Cortex of kidney (tissue), 1 donor: ENCODE measurements at places on chromosomes 6 and 20.

DNA sequence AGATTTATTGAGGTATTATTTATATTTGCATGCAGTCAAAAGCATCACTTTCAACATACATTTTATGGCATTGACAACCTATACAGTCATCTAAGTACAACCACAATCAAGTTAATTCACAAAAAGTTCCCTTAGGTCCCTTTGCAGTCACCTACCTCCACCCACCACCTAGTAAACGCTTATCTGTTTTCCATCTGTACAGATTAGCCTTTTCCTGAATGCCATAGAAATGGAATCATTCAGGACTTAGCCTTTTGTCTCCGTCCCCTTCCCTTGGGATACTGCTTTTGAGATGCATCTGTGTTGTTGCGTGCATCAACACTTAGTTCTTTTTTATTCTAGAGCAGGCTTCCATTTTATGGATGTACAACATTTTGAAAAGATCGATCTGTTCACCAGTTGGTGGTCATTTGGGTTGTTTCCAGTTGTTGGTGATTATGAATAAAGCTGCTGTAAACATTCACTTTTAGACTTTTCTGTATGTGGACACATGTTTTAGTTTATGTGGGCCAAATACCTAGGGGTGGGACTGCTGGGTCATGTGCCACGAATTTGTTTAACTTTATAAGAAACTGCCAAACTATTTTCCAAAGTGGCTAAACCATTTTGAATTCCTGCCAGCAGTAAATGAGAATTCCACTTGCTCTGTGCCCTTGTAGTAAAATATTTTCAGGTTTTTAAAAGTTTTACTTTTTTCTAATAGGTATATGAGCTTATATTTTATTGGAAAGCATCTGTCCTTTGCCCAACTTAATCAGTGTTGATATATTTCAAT, 17.6 kb upstream of the IFNGR1 start:
- DNase-seq, result no peak

DNA sequence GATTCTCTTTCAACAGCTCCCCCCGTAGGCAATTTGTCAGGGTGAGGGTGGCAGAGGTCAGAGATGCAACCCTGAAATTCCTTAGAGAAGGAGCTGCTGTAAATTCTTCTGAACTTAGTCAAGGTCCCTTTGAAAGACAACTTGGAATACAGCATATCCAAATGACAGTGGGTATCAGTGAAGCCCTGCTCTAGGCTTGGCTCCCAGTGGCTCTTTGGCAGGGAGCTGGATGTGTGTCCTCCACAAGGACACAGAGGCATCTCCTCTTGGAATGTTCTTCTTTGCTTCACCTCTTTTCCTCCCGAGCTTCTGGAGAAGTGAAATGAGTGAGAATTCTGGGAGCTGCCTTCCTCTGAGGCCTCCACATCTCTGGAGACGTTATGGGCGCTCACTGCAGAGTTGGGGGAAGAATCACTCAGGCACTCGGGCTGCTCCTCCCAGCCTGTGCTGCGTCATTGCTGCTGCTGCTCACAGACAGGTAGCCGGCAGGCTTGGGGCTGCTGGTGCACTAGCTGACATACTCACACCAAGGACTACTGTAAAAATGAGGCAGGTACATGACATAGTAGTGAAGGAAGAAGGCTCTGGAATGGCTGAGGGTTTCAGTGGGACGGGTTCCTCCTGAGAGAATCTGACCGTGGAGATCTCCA, 34.1 kb downstream of the DYNLT1 start:
- no peak for DNase-seq

GRCh38 chr6:111129013-111129412, 41.7 kb downstream of the SLC16A10 start:
- no peak for DNase-seq

DNA sequence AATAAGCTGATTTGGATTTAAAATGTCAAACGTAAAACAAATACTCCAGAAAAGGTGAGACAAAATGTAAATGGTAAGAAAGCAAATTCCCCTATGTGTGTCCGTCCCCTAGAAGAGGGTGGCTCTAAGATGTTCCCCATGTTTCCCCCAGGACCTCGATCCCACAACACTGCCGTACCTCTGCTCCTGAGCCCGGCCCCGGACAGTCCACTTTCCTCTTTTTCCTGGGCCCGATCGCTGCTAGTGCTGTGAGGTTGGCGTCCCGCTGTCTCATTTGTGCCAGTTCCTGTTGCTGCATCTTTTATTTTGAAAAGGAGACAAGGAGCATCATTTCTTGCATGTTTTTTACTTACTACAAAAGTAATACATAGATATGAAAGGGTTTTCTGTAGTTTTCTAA, 68.3 kb downstream of the TAF4 start:
- DNase-seq, result no peak

DNA sequence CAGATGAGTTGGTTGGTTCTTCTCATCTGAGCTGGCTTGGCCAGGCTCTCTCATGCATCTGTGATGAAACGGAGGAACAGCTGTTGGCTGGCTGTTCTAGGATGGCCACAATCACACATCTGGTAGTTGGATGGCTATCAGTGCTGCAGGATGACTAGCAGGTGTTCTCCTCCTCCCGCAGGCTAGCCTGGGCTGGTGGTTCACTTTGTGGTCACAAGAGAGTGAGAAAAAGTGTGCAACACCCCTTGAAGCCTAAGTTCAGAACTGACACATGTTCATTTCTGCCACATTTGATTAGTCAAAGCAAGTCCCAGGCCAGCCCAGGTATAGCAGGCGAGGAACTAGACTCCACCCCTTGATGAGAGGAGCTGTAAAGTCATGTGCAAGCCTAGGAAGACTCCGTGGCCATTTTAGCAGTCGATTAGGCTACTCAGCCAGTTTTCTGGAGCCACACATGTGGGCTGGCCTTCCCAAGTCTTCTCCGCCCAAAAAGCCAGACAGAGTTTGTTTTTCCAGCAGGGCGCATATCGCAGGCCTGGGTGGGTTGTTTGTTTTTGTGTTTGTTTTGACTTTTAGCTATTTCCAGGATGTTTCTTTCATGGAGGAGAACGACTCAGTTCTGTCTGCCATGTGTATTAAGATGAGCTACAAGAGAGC, 120.8 kb downstream of the ISM1 start:
- DNase-seq, result no peak

DNA sequence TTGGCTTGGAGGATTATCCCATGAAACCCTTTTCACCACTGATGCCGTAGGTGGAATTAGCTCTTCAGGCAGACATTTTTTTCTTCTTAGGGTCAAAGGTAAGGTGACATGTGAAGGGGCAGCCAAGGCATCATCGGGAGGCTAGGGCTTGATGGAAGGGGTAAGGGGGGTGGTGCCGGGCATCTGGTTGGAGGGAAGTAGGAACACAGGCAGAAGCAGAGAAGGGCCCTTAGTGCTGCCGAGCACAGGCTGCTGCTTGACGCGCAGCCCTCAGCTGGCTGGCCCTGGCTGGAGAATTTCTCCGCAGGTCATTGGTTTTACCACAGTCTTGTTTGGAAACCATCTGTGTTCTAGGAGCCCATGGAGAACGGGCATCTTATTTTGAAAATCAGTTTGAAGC, 54.7 kb downstream of the TRAF3IP2 start:
- DNase-seq, result no peak

GRCh38 chr6:144481527-144481926, 196.4 kb downstream of the UTRN start:
- DNase-seq, result no peak

- DNase-seq, result no peak
These were observed 125.7 kb upstream of the SSTR4 start for GRCh38 chr20:22909436-22909835.

- no peak for DNase-seq
These were observed 430.7 kb upstream of the PTCHD4 start for GRCh38 chr6:48541649-48542048.

- no peak for DNase-seq
These were observed 47.2 kb downstream of the TRERF1 start for GRCh38 chr6:42404484-42404883.

GRCh38 chr20:48986899-48987298, 59.2 kb upstream of the CSE1L start:
- DNase-seq, result no peak

- no peak for DNase-seq
These were observed 50.6 kb downstream of the FUT9 start for GRCh38 chr6:96066376-96066775.
